IMR-90 (cell line): ENCODE measurements at places on chromosomes 11 and 22. TPM values are rescaled to one million over a fixed set of nuclear protein-coding genes. Genes with fewer than 3 reads are reported as not detected.

GRCh38 chr11:112477152-112477551, 216.5 kb upstream of the PLET1 start:
- no peak for DNase-seq

- no peak for DNase-seq
These were observed 3.2 kb downstream of the CARNS1 start for GRCh38 chr11:67418476-67419281.

DNA sequence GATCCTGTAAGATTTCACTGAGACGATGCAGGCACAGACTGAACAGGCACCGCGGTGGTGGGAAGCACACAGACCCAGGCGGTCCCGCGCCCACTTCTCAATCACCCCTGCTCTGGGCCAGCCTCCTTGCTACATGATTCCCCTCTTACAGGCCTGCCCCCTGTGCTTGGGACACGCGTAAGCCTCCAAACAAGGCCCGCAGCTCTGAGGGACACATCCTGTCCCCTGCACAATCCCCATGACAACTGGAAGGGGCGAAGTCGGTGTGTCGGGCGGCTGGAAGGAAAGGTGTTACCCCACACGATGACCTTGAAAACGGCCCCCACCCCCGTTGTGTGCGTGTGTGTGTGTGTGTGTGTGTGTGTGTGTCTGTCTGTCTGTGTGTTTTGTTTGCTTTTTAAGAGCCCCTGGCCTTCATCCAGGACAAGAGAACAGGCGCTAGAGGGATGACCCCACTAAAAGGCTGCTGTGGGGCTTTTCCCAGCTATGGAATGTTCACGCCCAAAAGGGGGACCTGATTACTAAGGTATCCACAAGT, 13.1 kb downstream of the CELSR1 start:
- DNase-seq = no peak

DNA sequence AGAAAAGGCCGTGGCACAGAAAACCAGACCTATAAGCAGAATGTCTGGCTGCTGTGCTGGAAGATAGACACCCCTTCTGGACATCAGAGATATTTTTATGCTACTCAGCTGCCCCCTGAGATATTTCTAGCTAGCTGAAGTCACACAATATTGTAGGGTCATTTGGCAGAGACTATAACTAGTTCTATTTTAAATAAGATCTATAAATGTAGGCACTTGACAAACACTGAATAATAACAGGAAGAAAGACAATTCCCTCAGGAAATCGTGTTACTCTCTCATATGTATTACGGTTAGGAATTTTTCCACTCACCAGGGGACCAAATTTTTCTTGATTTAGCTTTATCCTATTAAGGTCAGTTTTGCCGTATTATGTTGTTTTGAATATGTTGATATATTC, 845.4 kb downstream of the OPCML start:
- no peak for DNase-seq

GRCh38 chr11:133825666-133826065, 19.6 kb downstream of the SPATA19 start:
- DNase-seq = no peak

GRCh38 chr11:128575174-128575960, 12.0 kb downstream of the ETS1 start:
- no peak for DNase-seq

GRCh38 chr11:102422817-102423712, 29.5 kb downstream of the TMEM123 start:
- DNase-seq = no peak

- no peak for DNase-seq
These were observed 803.2 kb upstream of the CCDC90B start for GRCh38 chr11:84089072-84090057.

GRCh38 chr11:56706486-56706885, 7.6 kb downstream of the OR9G1 start:
- no peak for DNase-seq

DNA sequence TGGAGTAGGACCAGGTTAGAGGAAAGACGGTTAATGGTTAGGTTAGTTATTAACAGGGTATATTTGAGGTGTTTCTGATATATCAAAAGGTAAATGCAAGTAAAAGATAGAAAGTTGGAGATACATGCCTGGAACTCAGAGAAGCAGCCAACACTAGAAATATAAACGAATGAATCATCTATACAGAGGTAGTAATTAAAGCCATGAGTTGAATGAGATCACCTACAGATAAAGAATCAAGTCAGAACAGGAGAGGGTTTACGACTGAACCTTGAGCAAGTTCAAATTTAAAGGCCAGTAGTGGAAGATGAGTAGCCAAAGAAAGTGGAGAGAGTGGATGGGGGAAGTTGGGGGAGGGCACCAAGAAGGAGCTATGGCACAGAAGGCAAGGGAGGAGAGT, 73.9 kb downstream of the SPON1 start:
- DNase-seq = peak; percentile 29

DNA sequence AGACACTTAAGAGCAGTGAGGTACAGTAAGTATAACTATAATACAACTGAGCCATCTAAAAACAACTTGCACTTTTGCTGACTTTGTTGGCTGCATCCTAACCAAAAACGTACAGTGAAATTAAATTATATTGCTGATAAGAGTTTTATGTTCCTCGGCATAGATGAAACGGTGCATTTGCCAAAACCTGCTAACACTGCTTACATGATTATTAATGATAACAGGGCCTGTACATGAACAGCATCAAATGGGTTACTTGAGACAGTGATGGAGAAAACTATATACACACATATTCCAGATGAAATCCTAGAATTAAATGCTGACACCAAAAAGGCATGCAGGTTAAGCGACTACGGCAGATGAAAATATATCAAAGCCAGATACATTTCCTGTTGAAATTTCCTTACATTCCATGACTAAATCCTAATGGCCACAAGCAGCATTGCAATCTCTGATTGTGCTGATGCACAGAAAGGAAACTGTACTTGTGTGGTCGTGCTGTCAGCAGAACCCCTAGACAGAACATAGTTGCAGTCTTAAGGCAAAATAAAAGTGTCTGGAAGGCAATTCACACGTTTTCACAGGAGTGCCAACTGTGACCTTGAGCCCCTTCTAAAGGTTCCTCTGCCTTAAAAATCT, 143.9 kb downstream of the CADM1 start:
- DNase-seq = peak; percentile 50

DNA sequence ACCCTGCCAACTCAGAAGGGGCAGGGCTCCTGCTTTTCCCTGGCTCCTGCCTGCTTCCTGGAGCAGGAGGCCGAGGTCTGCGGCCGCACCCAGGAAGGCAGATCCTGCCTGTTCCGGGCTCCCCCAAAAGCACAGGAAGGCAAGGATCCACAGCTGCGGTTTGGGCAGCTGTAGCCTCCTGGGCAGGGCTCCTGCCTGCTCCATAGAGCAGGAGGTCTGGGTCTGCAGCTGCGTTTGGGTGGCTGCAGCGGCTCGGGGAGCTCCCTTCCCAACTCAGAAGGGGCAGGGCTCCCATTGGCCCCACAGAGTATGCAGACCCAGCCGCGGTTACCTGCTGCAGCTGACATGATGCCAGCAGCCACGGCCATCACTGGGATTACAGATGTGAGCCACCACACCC, 5.5 kb downstream of the UPK2 start:
- DNase-seq = no peak

DNA sequence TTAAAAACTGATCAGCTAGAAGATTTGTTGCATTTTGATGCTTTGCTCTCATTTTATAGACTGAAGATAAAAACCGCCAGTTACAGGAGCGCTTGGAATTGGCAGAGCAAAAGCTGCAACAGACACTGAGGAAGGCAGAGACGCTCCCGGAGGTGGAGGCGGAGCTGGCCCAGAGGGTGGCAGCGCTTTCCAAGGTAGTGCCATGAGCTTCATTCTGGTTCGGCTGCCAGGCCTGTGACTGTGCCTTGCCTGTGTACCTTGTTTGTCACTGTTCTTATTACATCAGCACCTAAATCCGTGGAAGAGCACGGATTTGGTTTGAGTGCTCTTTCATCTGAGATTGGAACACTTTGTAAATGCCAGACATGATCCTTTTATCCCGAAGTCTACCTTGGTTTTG, 61.4 kb downstream of the PPFIA1 start:
- DNase-seq = no peak

GRCh38 chr11:116792869-116793771, 1.4 kb upstream of the APOA5 start:
- DNase-seq = peak; percentile 73

- peak; percentile 31 for DNase-seq
These were observed 7.1 kb upstream of the CDC42EP2 start for GRCh38 chr11:65307298-65308229.

DNA sequence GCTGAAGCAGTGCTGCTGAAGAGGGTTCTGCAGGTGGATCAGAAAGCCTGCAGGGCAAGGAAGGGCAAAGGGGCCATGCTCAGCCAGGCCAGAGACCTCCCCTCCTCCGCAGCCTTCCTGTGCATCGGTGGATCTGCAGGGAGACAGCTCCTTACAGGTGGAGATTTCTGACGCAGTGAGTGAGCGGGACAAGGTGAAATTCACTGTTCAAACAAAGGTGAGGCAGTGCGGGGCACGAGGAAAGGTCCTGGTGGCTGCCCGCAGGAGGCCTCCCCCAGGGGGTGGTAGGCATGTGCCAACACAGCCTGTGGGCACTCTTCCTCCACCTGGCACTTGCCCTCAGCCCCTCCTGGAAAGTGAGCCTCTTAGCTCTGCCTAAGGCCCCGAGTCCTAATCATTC, 8.6 kb downstream of the CFL1 start:
- DNase-seq = no peak

DNA sequence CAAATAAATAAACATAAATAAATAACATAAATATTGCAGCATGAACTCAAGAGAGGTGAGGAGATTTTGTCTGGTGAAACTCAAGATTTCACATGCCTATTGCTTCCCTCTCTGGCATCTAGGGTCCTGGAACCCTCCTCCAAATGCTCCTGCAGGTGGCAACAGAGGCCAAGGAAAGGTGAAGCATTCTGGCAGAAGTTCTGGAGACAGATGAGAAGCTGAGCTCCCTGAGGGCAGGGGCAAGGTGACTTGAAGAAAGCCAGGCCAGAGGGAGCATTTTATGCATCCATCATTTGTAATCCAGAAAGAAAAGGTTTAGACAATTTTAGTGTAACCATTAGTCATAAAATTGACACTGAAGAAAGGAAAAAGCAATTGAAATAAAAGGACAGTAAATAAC, 64.9 kb downstream of the ENDOD1 start:
- peak; percentile 19 for DNase-seq

GRCh38 chr11:120622189-120622875, 110.8 kb downstream of the GRIK4 start:
- no peak for DNase-seq

- DNase-seq = peak; percentile 59
These were observed 28.1 kb upstream of the CD81 start for GRCh38 chr11:2348986-2349385.

DNA sequence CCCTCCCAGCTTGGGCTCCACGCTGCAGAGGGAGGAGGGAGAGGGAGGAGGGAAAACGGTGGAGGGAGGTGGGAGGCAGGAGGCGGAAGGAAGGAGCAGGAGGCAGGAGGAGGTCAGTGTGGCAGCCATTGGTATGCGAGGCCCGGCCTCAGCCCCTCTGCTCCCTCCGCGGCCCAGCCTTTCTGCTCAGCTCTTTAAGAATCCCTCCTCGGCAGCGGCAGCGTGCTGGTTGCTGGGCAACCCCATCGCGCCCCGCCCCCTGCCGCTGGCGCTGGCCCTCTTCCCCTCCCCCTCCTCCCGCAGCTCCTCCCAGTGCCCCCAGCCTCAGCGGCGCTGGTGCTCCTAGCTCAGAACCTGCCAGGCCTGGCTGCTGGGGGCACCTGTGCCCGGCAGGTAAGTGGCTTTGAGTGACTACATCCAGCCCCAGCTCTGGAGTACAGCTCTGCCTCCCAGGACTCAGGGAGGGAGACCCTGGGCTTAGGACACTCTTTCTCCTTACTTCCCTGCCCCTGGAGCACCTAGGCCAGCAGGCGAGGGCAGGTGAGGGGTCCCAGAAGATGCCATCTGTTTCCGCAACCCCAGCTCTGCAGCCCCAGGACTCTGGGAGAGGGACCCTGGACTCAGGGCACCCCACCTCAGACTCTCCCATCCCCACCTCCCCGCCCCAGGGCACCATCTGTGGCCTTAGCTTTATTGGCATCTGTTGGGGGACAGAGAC, 7.2 kb upstream of the FLRT1 start:
- DNase-seq = no peak

GRCh38 chr11:80466570-80466969, 1025.7 kb upstream of the TENM4 start:
- no peak for DNase-seq

DNA sequence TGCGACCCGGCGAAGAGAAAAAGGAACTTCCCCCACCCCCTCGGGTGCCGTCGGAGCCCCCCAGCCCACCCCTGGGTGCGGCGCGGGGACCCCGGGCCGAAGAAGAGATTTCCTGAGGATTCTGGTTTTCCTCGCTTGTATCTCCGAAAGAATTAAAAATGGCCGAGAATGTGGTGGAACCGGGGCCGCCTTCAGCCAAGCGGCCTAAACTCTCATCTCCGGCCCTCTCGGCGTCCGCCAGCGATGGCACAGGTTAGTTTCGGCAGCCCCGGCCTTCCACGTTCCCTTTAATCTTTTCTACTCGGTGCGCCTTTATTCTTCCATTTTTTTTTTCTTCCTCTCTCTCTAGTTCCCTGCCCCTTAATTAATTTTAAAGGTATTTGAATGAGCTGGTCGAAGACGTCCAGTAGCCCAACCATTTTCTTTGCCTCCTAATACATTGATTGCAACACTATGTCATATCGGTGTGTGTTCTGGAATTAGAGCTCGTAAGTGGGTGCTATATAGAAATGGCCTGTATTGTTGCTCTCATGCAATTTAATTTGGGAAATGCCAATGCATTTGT, 537 bp downstream of the EP300 start:
- peak; percentile 20 for DNase-seq

- DNase-seq = peak; percentile 9
These were observed 2.7 kb upstream of the LRP5 start for GRCh38 chr11:68309621-68310185.

- DNase-seq = peak; percentile 57
These were observed 45.4 kb downstream of the GRAMD1B start for GRCh38 chr11:123475469-123475868.

PDGFB gene
- 0.07 and 0.09 TPM in 2 replicates for polyA plus RNA-seq

CDKN1C gene
- polyA plus RNA-seq = 3.0 and 3.7 TPM in 2 replicates

MYRF gene
- 10.6 and 10.7 TPM in 2 replicates for polyA plus RNA-seq

APOL4 gene
- polyA plus RNA-seq = 0.07 TPM in 1 of 2 replicates, not detected in the other

OR52E8 gene
- polyA plus RNA-seq = not detected in 2 replicates

TRIM68 gene
- polyA plus RNA-seq = 6.5 and 8.1 TPM in 2 replicates

A4GALT gene
- 6.1 and 6.3 TPM in 2 replicates for polyA plus RNA-seq

BAIAP2L2 gene
- polyA plus RNA-seq = 0.46 and 0.67 TPM in 2 replicates

RIC3 gene
- polyA plus RNA-seq = not detected in 2 replicates

JAM3 gene
- polyA plus RNA-seq = 32.0 and 38.0 TPM in 2 replicates

ASPHD2 gene
- 1.3 and 1.4 TPM in 2 replicates for polyA plus RNA-seq

CCDC73 gene
- not detected in 2 replicates for polyA plus RNA-seq

WNT11 gene
- polyA plus RNA-seq = 0.10 TPM in 1 of 2 replicates, not detected in the other

SLC17A6 gene
- not detected in 2 replicates for polyA plus RNA-seq
